Activated naive CD8-positive, alpha-beta T cell treated with anti-CD3 and anti-CD28 coated beads, Interleukin-2, amount 10 ng/mL, durations not matched to agents 7 days and 5 days (primary cell): ENCODE measurements at places on chromosomes 5 and 9. TPM values are rescaled to one million over a fixed set of nuclear protein-coding genes. Genes with fewer than 3 reads are reported as not detected.

The SHISAL2B gene
- not detected for total RNA-seq

The GZMA gene
- total RNA-seq: 250 TPM

DNA sequence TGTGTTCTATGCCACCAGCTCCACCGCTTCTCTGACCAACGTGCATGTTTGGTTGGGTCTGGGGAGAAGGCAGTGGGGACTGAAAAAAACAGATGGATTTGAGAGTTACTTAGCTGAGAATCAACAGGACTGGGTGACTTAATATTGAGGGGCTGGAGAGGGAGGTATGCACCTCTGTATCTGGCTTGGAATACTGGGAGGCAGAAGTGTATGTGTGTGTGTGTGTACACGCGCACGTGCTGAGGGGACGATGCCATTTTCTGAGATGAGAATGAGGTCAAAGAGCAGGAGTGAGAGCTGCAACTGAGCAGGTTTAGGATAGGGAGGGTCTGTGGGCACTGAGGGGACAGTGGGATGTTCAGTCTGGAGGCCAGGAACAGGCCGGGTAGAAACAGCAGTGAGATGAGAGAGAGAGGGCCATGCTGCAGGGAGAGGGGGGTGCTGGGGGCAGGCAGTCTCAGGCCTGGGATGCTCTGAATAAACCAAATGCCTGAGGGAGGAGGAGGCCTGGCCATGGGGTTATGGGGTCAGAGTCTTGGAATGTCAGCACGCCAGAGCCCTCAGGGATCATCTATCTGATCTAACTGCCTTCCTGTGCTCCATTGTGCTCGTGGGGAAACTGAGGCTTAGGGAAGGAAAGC, 14.0 kb downstream of the PDGFRB start:
- DNase-seq: no peak

The SLC2A8 gene
- 4.1 TPM for total RNA-seq

The HRCT1 gene
- not detected for total RNA-seq

- DNase-seq: no peak
Measured at GRCh38 chr5:159003045-159004030, 96.4 kb downstream of the EBF1 start.

GRCh38 chr9:110545705-110546104, 33.8 kb downstream of the SVEP1 start:
- DNase-seq: no peak

The SAXO1 gene
- 0.43 TPM for total RNA-seq

DNA sequence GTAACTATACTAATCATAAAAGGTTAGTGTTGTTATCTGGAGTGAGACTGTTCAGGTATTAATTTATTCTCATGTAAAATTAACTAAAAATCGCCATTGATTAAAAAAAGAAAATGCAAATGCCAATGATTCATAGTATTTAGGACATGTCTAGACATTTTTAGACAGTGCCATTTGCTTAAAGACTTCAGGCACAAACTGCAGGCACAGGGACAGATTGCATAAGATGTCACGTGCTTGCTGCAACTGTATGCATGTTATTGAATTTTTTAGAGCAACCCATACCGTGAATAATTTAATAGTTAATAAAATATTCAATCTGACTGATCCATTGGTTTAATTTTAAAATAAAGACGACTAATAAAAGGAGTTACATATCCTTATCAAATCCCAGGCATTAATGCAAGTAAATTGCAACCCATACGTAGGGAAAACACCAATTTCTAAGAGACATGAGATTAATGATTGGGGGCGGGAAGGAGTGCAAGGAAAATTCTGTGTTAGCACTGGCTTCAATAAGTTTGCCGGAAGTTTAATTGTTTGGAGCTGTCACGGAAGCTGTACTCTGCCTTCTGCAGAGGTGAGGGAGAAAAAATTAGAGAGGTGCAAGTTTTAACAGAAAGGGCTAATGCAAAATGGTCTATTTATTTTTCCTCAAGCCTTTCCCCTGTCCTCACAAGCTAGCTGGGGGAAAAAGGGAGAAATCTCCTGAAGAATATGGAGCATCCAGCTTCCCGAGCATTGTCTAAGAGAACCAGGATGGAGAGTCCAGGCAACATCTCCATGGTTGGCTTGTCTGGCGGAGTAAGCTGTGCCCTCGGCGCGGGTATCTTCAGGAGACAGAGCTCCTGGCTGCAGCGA, 2.9 kb downstream of the EDIL3 start:
- no peak for DNase-seq

The ORM2 gene
- total RNA-seq: not detected

DNA sequence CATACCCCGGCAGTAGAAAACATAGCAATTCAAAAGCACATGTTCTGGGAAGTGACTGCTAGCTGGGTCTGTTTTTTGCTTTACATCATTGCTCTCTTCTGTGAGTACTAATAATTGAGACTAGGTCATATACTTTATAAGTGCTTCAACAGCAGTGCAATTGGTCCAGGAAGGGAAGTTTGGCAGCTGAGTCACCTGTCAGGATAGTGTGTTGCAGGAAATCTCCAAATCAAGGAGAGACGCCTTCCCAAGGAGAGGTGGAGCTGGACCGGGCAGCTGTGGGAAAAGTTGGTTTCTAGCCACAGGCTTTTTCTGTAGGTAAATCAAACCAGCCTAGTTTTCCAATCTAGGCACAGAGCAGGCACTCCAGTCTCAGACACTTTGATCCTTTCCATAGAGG, 330.1 kb downstream of the ENC1 start:
- DNase-seq: no peak
